ENCODE measurements at places on chromosomes 3 and 15. TPM values are rescaled to one million over a fixed set of nuclear protein-coding genes. Genes with fewer than 3 reads are reported as not detected.
A peak's percentile ranks its signal among the peaks of the same experiment; 100 is the strongest.

DNA sequence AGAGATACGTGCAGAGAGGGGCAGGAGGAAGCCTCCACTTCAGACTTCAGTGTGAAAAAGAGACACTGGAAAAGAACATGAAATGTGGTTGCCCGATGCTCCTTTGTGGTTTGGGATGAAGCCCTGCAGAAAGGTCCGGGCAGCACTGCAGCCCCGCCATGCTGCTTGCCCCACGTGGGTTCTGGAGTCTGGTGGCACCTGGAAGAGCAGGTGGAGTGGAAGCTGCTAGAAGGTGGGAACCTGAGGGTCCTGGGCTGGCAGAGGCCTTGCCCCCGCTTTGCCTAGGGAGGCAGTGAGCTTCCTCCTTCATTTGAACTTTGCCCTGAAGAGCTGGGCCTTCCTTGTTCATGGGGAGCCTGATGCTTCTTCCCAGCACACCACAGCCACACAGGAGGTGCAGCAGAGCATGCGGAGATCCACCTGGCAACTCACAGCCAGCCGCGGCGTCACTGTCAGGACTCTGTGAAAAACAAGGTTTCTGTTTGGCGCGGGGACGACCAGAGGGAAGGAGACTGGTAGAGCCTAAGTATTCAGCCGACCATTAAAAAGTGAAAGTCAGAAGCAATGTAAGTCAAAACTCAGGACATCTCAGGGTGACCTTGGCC lies 59.0 kb downstream of the APBA2 start:
- DNase-seq = no peak

THSD4 gene
- total RNA-seq = 23.1 TPM

EFCAB12 gene
- total RNA-seq = 6.0 TPM

- no peak for DNase-seq
These were observed 83.4 kb downstream of the MESD start for GRCh38 chr15:80906159-80906766.

GRCh38 chr15:53739651-53740050 lies 19.8 kb downstream of the WDR72 start:
- no peak for DNase-seq

PPIP5K1 gene
- total RNA-seq = 87.0 TPM

CLDN18 gene
- 7.3 TPM for total RNA-seq

ATP13A4 gene
- 10.2 TPM for total RNA-seq

- DNase-seq = no peak
These were observed 18.9 kb upstream of the CSPG4 start for GRCh38 chr15:75731248-75732151.

- no peak for DNase-seq
These were observed 85.2 kb downstream of the KBTBD8 start for GRCh38 chr3:67083277-67083676.

DNA sequence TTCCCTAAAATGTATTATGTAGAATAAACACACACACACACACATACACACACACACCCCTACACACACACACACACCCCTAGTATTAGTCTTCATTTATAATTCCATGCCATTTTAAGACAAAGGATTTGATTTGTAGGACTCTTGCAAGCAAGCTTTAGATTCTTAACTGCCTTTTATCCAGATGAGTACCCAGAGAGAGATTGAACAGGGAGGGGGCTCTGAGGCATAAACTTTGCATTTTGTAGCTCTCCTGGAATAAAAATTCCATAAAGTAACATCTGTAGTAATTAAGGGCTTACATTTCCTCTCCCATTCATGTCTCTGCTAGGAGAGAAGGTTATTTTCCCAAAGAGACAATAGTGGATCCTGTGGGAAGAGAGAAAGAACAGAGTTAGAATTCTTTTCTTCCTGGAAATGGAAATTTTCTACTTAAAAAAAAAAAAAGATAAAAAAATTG lies 479.4 kb downstream of the RBMS3 start:
- no peak for DNase-seq

GRCh38 chr3:64911138-64911537 lies 223.3 kb upstream of the ADAMTS9 start:
- no peak for DNase-seq

- no peak for DNase-seq
These were observed 98.5 kb upstream of the SLC2A2 start for GRCh38 chr3:171125010-171125409.

- DNase-seq = peak; percentile 76
These were observed 54.7 kb downstream of the ONECUT1 start for GRCh38 chr15:52735231-52736089.

All from type B pancreatic cell (in vitro differentiated cells).